ENCODE measurements at places on chromosomes 2 and 18.

DNA sequence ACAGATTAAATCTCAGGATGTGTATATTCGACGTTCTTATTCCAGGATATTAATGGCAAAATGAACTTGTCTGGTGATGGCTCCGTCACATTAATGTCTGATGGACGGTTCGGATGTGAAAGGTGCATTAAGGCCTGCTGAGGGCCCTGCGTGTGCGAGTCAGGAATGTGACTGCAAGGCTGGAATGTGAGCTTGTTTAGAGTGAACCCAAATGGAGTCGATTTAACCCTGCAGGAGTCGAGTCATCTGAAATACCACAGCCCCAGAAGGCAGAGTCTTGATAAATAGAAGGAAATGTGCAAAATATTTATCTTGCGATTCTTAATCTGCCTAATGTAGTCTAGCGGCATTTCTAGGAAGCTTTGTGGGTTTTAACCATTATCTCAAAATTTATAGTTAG, 44.3 kb downstream of the RDH14 start:
- DNase-seq, result no peak

GRCh38 chr2:29074411-29074810, at the start of gene PCARE:
PCARE (minus strand) TSS chr2:29074523; CDS start chr2:29074261, 262 bp downstream.
- no peak for DNase-seq

- no peak for DNase-seq
Observed at GRCh38 chr2:152114366-152114765, 15.5 kb upstream of the CACNB4 start.

DNA sequence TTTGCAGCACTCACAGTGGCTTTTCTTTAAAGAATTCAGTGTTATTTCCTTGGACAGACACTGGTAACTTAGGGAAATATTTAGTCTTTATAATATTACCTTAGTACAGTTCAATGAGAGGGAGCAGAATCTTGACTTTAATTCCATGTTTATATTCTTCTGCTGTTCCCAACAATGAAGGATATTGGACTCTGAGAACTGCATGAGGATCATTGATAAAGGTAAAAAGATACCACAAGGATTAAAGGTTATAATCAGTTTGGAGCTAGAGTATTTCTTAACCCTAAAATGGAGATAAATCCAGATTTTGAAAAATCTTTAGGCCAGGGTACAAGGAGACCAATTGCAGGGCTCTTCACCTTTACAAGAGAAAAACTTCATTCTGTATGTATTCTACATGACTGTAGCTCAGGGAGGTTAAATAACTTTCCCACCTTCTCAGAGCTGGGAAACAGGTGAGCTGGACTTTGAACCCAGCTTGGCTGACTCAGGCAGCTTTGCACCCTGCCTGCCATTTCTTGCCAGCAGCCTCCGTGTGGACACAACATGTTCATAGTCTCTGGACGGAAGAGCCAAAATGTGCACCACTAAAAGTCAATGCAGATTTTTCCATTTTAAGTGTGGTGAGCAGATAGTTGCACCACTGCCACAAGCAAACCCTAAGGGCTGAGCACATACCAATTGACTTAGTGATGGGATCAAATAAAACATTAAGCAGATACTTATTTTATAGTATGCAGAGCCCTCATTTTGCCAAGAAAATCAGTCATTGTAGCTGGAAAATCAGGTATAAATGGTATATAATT, 26.7 kb downstream of the UPP2 start:
- DNase-seq, result no peak

- DNase-seq, result no peak
Observed at GRCh38 chr2:31163011-31163539, 24.8 kb upstream of the GALNT14 start.

DNA sequence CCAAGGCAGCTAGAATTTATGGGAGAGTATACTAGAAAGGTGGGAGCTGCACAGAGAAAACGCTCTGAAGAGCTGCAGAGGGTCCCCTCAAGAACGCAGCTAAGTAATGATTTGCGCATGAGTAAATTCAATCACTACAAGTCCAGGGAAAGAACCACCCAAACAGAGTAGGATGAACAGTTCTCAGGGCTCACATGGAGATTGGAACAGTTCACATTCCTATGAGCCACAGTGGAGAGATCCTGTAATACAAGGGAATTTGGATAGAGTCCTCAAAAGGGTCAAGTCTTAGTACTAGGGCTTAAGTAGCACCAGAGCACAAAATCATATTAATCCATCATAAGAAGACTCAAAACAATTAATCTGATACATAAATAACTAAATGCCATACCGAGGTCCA, 12.7 kb downstream of the OLA1 start:
- DNase-seq, result no peak
